ENCODE measurements at places on chromosomes 2 and 18.

- DNase-seq = no peak
Measured at GRCh38 chr2:586641-587076, 90.5 kb downstream of the TMEM18 start.

DNA sequence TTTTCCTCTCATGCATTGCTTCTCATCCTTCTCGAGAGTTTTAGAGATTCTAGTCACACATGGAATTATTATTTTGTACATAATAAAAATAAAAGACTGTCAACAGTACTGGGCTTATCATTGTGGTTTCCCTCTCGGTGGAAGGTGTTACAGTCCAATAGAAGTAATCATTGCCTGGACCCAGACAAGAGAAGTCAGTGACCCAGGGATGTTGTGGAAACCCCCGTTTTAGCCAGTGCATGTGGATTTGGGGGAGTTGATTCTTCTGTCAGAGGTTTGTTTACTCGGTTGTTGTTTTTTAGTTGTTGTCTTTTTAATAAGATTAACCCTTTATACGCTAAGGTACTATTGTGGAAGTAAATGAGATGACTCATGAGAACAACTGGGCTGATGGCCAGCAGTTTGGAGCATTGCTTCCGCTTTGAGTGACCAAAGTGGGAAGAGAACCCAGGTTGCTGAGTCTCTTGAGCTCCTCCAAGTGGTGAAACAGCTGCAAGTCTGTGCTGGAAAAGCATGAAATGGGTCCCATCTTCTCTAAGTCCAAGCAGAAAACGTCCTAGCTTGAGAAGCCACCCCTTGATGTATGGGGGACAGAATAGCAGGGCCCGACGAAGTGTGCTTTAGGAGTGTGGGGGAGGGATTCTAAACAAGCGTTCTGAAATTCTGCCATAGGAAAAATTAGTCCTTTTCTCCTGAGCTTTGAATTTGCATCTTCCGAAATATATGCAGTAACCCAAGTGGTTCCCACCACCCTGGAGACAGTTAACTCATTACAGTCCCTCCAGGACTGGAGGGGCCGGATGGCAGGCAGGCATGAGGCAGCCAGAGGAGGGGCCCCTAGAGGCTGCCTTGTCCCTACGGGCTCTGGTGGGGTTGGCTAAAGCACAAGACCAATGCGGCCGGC, 61.8 kb upstream of the GPR45 start:
- no peak for DNase-seq

DNA sequence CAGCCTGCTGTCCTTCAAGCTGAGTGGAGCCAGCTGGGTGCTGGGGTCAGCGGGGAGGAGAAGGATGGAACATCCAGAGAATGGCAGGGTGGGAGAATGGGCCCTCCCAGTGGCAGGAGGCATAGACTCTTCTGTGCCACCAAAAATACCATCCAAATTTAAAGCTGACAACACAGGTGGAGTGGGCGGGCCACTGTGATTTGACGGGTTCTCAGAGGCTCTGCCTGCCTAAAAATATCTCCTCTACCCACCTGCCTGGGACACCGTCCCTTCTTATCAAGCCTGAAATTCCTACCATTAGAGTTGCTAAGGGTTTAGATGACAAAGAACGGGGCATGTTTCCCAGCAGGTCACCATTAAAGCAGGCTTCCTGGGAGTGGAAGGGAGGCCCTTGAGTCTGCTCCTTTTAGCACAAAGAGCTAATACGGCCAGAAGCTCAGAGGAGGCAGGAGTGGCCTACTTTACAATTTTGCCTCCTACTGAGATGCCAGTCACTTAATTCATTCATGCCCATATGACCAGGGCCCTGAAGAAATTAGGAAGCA, 19.8 kb upstream of the MARCHF4 start:
- no peak for DNase-seq

DNA sequence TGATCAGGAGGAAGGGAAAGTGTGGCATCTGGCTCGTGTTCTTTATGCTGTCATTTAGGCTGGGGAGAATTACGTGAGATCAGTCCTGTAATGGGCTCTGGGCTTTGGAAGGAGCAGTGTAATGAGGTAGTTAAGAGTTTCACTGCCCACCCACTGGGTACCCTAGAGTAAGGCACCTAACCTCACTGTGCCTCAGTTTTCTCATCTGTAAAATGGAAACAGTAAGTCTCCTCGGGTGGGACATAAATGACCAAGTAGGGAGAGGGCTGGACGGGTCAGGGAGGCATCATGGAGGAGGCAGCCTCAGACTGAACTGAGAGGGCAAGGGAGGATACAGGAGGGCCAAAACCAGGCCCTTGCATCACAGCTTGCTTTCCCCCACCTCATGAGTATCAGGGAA, 97.3 kb upstream of the MCFD2 start:
- DNase-seq = no peak

DNA sequence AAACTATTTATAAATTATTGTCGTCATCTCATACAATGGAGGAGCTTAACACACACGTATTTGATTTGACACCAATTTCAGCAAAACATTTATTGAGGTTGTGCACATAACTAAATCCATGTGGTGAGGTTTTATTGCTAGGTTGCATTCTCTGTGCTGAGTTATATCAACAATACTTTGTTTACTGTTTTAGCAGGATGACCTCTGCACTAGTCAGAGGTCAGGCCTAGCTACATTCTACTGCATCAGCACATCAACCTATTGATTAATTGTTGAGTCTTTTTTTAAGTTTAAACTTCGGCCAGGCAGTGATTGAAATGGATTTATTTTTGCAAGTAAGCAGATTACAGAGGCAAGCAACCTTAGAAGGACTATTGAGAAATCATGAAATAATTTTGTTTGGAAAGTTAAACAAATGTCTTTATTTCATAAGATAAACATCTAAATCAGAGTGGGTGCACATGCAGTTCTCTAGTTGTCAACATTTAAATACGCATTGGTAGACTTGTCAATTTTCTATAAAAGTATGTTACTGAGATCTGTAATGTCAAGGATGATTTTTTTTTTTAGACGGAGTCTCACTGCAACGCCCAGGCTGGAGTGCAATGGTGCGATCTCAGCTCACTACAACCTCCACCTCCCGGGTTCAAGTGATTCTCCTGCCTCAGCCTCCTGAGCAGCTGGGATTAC, 75.2 kb upstream of the CD28 start:
- no peak for DNase-seq

DNA sequence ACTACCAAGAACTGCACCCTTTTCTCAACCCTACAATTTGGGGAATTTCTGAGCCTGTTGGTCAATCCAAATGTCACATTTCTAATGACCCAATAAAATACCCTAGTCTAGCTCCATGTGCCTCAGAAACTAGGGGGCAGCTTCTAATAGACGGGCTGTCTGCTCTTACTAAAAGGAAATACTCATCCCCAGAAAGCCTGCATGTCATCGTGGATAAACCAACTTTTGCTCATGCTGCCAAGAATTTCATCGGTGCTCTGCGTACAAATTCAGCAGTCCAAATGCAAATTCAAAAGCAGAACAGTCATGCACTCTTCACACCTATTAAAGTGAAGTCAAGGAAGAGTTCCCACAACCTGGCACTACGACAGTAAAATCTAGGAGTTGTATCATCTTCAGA, 377.3 kb downstream of the LNPK start:
- no peak for DNase-seq

DNA sequence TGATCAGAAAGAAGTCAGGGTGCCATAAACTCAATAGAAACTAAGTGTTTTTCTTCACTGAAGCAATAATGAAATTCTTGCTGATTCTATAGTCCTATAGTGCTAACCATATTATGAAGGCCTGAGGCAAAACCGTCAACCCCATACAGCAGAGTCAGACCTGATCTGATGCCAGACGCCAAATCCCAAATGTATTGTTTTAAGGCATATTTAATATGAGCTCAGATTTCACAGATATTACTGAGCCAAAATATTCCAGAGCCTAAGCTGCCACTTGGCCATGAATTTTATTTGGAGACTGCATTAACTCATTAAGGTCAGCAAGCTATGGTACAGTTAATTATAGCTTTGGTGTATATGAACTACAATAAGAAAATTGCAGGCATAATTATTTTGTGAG, 53.4 kb downstream of the SCN1A start:
- no peak for DNase-seq

- no peak for DNase-seq
Measured at GRCh38 chr18:76476665-76477561, 18.1 kb downstream of the ZNF516 start.

DNA sequence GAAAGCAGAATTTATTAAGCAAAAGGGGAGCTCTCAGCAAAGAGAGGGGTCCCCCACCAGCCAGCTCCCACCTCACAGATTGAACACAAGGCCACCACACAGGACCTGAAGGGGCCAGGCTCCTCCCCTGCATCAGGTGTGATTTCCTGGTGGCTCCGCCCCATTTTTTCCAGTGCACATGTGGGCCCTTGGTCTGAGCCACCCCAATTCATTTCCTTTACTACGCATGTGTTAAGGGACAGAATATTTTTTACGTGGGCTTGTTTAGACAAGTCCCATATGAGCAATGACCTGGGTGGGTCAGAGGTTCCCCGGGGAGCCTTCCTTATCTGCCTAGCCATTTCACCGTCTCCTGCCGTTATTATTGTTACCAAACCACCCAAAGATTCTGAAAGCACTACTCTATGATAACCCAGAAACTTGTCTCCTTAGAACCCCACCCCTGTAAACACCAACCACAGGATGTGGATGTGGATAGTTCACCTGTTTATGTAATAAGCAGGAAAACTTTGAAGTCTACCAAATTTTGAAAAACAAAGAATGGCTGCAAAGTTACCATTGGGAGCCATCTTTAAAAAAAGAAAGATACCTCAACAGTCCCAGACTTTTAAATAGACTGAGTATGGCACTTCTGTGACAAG, 191.7 kb downstream of the CD226 start:
- DNase-seq = no peak

- no peak for DNase-seq
Measured at GRCh38 chr18:78685250-78685979, 294.2 kb upstream of the SALL3 start.

DNA sequence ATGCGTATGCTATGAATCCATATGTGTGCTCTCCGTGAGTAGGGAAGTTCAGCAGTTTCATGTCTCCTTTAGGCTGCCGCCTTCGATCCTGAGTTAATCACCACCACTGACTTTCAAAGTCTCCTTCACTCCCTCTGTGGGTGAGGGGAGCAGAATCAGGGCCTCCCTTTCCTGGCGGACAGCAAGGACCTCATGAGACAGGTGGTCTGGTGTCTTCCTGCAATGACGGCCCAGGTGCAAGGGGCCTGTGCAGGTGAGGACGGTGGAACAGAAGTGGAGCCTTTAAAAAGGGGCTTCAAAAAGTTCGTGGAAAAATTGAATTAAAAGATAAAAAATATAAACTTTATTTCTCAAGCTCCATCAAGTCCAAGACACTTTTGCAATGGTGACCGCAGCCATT, 222.6 kb downstream of the TWIST2 start:
- no peak for DNase-seq

DNA sequence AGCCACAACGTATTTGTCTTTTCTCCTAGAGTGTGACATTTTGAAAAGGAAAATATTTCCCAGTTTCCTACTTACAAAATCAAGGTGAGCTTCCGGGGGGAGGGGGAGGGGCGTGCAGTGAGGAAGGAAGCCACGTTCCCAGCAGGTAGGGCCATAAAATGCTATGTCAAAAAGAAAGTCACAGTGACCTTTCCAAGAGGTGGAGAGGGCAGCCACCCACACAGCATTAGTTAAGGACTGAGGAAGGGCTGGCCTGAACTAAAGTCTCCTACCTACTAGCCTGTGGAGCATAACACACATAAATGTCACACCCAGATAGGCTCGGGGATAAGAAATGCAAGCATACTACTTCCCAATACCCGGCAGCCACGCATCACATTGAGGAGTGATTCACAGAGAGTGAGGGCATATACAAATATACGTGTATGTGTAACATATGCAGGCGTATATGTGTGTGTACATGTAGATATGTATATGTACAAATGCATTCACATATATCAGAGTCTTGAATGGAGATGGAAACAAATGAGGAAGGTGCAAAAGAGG, 191.1 kb downstream of the STK39 start:
- no peak for DNase-seq

GRCh38 chr2:204343685-204344084, 201.6 kb upstream of the PARD3B start:
- DNase-seq = no peak

DNA sequence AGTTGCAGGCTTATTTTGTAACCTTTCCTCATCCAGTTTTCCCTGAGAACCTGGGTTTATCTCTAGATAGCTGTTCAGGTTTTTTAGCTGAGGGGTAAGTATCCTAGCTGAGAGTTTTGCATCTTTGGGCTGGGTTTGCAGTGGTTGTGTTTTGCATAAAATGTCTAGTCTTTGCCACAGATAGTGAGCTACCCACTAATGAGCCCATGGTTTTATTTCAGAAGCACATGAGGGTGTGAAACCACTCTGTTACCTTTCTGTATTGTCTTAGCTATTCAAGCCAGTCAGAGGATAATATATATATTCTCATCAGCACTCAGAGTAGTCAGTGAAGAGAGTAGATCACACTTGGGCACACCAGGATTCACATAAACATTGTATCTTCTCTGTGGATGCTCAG, 24.6 kb upstream of the TXNDC2 start:
- no peak for DNase-seq

DNA sequence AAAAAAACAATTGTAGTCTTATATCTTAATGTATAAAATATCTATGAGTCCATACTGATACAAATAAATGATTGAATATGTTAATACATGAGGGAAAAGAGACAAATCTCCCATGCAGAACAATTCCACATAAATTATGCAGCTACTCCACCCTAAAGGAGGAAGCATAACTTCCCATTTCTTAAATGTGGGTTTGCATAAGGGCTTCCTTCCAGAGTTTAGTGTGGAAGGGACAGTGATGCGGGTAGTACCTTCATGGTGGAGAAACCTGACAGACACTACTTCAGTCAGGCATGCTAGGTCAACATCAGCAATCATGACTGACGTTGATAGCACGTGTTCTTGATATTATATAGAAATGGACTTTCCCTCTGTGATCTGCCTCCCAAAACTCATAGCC, 146.9 kb upstream of the STON1 start:
- DNase-seq = no peak

DNA sequence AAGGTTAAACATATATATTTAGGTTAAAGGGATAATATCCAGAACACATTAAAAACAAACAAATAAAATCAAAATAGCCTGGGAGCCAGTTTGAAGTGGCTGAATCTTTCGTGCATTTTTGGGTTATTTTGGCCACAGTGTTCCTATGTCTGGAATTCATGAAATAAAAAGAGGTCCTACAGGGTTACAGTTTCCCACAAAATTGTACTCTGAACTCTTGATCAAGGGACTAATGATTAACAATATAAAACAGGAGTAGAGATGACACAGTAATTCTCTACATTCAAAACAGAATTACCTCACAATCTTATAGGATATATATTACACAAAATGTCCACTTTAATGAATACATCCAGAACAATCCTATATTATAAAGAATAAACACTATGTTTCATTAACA, 24.9 kb downstream of the VPS4B start:
- no peak for DNase-seq

Measured in effector memory CD8-positive, alpha-beta T cell (primary cell).